Stimulated activated CD8-positive, alpha-beta memory T cell treated with anti-CD3 and anti-CD28 coated beads, Interleukin-7, amount 100 ng/mL, for 1 hour (primary cell): ENCODE measurements at places on chromosomes 12 and 14.

DNA sequence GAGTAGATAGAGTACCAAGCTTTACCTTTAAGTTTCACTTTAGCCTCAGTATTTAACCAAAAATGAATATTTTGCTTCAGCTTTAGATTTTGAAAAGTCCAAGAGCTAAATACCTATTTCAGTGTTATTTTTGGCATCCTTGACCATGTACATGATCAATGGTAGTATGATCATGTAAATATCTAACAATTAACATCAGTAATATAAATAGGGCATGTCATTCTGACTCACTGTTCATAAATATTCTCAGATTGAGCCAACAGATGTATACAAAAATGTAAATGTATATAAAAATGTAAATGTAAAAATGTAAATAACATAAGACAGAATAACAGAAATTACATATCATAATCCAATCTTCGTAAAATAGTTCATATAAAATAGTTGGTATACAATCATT, 15.3 kb upstream of the NOXRED1 start:
- DNase-seq: no peak

GRCh38 chr14:101198398-101199027, 295.0 kb upstream of the RTL1 start:
- no peak for DNase-seq

DNA sequence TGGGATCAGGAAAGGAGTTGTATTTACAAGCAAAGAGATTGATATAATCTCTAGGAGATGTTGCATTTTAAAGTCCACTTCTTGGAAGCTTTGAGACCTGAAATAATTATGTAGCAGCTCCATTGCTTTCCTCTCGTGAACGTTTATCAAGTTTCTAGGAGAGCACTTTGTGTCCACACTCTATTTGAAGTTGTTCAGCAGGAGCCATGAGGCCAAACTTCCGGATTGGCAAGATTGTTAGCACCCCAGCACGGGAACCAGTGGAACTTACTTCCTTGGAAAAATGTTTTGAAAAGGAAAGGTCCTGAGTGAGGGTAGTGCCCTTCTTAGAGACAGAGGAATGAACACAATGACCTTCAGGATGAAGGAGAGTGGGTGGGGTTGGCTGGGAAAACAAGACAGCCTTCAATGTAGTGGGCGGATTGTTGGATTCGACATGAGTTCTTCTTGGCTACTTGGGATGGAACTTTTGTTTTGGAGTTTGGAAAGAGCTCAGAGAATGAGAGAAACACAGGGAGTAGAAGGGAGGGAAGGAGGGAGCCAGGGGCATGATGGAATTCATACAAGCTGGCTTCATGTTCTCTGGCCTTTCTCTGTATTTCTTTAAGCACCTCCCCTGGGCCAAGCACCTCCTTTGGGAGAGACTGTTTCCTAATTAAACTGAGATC, 23.8 kb upstream of the CISTR start:
- no peak for DNase-seq

DNA sequence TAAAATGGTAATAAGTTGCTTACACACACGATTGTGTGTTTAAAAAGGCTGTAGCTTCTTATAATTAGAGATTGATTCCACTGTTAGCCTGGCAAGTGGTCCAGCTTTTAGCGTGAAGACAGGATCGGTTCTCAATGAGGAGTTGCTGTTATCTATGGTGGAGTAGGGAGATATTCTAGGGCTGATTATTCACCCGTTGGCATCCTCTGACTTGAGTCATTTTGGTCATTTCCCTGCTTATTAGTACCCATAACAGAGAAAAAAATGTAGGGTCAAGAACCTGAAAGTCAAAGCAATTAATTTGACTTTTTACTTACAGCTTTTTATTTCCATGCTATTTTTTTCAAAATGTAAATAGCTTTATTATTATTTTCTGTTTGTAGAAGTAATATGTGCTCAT, 76.0 kb downstream of the KCNK13 start:
- DNase-seq: no peak

DNA sequence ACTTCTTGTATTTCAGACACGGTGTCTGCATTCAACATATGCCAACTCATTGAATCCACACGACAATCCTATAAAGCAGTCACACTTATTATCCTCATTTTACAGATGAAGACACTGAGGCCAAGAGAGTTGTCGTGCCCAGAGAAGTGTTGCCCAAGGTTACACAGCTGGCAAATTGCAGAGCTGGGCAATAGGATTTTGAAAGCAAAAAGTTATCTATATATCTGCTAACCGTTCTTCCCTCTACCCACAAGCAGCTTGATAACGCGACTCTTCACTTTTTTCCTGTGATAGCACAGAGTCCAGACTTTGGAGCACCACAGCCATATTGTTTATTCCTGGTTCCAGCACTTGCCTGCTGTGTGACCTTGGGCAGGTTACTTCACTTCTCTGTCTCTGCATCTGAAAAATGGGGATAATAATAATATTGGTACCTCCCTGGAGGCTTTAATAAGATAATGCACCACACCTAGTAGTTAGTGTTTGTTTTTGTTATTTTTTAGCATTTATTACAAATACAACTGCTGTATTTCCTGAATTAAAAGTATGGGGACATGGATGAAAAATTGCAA, 82.2 kb downstream of the CHST11 start:
- no peak for DNase-seq

GRCh38 chr12:41466300-41466699, 278.2 kb downstream of the PDZRN4 start:
- DNase-seq: no peak

GRCh38 chr14:68955164-68955850, 23.8 kb downstream of the ACTN1 start:
- DNase-seq: no peak

DNA sequence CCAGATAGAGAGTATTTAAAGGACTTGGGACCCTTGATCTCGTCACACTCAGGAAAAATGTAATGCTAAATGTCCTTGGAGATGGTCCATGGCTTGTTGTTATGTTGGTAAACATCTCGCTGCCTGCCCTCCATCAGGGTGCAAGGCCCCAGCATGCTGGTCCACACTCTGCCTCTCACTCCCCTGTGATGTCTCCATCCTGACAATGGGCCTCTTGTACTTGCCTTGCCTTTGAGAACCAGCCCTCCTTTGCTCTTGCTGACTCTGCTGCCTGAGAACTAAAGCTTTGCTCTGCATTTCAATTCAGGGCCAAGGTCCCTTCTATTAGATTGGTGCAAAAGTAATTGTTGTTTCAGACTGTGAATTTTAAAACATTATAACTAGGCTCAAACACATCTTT, 131.0 kb upstream of the LMNTD1 start:
- DNase-seq: no peak

DNA sequence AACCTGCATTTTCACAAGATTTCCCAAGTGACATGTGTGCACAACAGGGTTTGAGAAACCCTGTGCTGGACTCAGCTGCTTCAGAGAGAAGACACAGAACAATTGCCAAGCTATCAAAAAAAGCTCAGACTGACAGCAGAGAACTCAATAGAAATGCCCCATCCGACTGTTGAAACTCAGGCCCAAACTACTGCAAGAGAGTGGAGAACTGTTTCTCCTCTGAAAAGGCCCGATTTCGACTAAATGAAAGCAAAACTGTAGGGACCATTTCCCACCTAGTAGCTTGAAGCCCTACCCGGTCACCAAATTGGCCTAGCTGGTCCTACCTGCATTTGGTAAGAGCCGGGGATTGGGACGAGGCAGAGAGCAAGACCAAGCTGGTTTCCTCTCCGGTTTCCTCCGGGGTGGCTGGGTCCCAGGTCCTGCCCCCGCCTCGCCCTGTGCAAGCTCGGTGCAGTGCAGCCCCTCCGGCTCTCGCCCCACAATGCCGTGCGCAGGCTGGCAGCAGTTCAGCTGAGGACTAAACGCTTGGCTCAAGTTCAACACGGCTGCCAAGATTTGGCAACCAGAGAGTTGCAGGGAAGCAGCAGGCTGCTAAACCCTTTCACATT, 1180.6 kb downstream of the VRK1 start:
- peak; percentile 53 for DNase-seq
